ENCODE measurements at places on chromosomes 1 and 21. TPM values are rescaled to one million over a fixed set of nuclear protein-coding genes. Genes with fewer than 3 reads are reported as not detected.

Gene UTS2
- total RNA-seq, result not detected

Gene TNFRSF9
- total RNA-seq, result 0.06 TPM

Gene OR2L2
- not detected for total RNA-seq

Gene KCNJ6
- 12.9 TPM for total RNA-seq

Gene CDA
- total RNA-seq, result not detected

Gene ASAP3
- total RNA-seq, result 21.9 TPM

Gene RGS18
- not detected for total RNA-seq

Gene KRTAP11-1
- total RNA-seq, result not detected

Gene BTBD19
- 8.2 TPM for total RNA-seq

Gene KRTAP19-3
- not detected for total RNA-seq

Gene SLC5A3
- 20.0 TPM for total RNA-seq

Gene CYP4Z1
- not detected for total RNA-seq

Gene PROK1
- total RNA-seq, result not detected
